A549 treated with CORT108297 at 1 μM for 4 hours (cell line): ENCODE measurements at places on chromosomes 11 and 22. TPM values are rescaled to one million over a fixed set of nuclear protein-coding genes. Genes with fewer than 3 reads are reported as not detected.

ZNF280A gene
- total RNA-seq: 2.6 to 3.7 TPM (median 3.2 TPM) in 5 replicates

TUB gene
- total RNA-seq: 5.4 to 8.4 TPM (median 7.6 TPM) in 5 replicates

ESAM gene
- 9.1 to 13.4 TPM (median 12.1 TPM) in 5 replicates for total RNA-seq

MS4A3 gene
- not detected in 5 replicates for total RNA-seq

SLC22A9 gene
- not detected in 5 replicates for total RNA-seq

NEU3 gene
- total RNA-seq: 3.6 to 4.4 TPM (median 4.0 TPM) in 5 replicates

SMTNL1 gene
- total RNA-seq: not detected in 5 replicates

BBOX1 gene
- total RNA-seq: 0.05 to 0.39 TPM in 2 of 5 replicates, not detected in the others

XKR3 gene
- total RNA-seq: not detected in 5 replicates

RAC2 gene
- 0.11 to 0.27 TPM (median 0.22 TPM) in 5 replicates for total RNA-seq

IFT27 gene
- 15.5 to 27.8 TPM (median 23.4 TPM) in 5 replicates for total RNA-seq
